Activated naive CD8-positive, alpha-beta T cell treated with anti-CD3 and anti-CD28 coated beads, Interleukin-2, amount 10 ng/mL, durations not matched to agents 7 days and 5 days (primary cell): ENCODE measurements at places on chromosomes 1 and 21. TPM values are rescaled to one million over a fixed set of nuclear protein-coding genes. Genes with fewer than 3 reads are reported as not detected.

Gene APOBEC4
- not detected for total RNA-seq

Gene F13B
- not detected for total RNA-seq

DNA sequence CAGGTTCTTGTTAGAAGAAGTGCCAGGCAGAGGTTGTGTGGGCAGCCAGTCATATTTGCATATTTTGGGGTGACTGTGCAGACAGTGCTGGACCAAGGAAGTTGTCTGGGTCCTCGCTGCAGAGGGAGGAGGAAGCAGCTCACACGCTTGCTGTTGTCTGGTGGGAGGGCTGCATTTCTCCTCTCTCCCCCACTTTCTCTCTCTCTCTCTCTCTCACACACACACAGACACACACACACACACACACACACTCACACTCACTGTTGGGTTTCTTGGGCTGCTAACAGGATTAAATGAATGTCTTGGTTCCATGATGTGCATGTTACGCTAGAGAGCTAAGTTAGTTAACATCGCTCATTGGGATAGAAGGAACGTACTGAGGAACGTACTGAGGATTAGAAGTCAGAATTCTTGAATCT, 72.9 kb downstream of the AGPAT3 start:
- peaks cover 10% of the 10 kb centered on the region for H3K4me1 ChIP-seq
- peak overlapping the region; percentile 7 for H3K4me3 ChIP-seq
- peak overlapping the region; percentile 47 for H3K27ac ChIP-seq
- H3K27me3 ChIP-seq, result no peaks in the 10 kb centered on the region
- DNase-seq, result no peak
- H3K36me3 ChIP-seq, result peaks cover 2% of the 10 kb centered on the region

- no peaks in the 10 kb centered on the region for H3K36me3 ChIP-seq
- H3K27me3 ChIP-seq, result peaks cover 4% of the 10 kb centered on the region
- peaks cover 8% of the 10 kb centered on the region for H3K4me1 ChIP-seq
- H3K4me3 ChIP-seq, result no peak overlapping the region
- no peak for DNase-seq
These were observed 90.1 kb downstream of the ZSWIM5 start for GRCh38 chr1:45116340-45116739.

Gene ILDR2
- total RNA-seq, result 3.5 TPM

- DNase-seq, result no peak
- peaks cover 13% of the 10 kb centered on the region for H3K36me3 ChIP-seq
- no peaks in the 10 kb centered on the region for H3K27me3 ChIP-seq
- H3K4me1 ChIP-seq, result peaks cover 32% of the 10 kb centered on the region
These were observed 1.2 kb upstream of the CAMTA1 start for GRCh38 chr1:6783936-6784559.

- H3K4me3 ChIP-seq, result no peak overlapping the region
- no peak overlapping the region for H3K27ac ChIP-seq
- H3K27me3 ChIP-seq, result no peaks in the 10 kb centered on the region
- no peak for DNase-seq
- peaks cover 4% of the 10 kb centered on the region for H3K4me1 ChIP-seq
These were observed 74.1 kb downstream of the VPS26C start for GRCh38 chr21:37193006-37193405.

DNA sequence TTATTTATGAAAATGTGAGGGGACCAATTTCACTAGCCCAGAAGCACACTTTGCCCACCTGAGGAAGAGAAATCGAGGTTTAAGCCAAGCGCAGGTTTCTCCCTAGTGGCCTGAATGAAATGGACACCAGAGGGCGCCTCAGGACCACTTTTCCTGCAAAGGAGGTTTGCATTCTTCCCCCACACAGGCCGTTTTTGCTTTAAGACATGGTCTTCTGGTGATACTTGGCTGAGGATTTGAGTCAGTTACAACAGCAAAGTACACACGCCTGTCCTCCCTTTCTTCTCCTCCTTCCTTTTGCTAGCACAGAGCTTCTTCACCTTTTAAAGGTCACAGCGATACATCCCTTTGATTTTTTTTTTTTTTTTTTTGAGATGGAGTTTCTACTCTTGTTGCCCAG, 5.4 kb downstream of the PLA2G2E start:
- H3K4me1 ChIP-seq, result no peaks in the 10 kb centered on the region
- no peaks in the 10 kb centered on the region for H3K36me3 ChIP-seq
- no peaks in the 10 kb centered on the region for H3K27me3 ChIP-seq
- H3K4me3 ChIP-seq, result no peak overlapping the region

DNA sequence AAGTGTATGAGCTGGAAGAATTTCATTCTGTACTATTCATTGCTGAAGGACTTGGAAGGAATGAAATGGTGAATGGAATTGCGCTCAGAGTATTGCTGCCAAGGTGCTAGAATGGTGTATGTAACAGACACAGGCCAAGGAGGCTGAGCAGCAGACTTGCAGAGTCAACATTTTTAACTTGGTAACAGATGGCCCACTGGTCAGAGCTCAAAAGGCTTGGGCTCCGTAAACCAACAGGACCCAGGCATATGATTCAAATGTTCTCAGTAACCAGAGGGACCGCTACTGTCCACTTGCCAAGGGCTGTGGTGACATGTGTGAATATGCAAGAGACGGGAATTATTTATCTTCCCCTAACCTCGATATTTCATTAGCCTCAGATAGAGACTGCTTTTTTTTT, 28.8 kb upstream of the PTGFRN start:
- no peaks in the 10 kb centered on the region for H3K36me3 ChIP-seq
- H3K4me3 ChIP-seq, result no peak overlapping the region
- DNase-seq, result no peak
- H3K27ac ChIP-seq, result no peak overlapping the region

GRCh38 chr1:101148980-101149379, 87.8 kb upstream of the S1PR1 start:
- no peak overlapping the region for H3K27ac ChIP-seq
- H3K4me3 ChIP-seq, result no peak overlapping the region
- DNase-seq, result no peak
- H3K27me3 ChIP-seq, result no peaks in the 10 kb centered on the region

GRCh38 chr1:156412653-156413321, 43.8 kb downstream of the RHBG start:
- H3K27ac ChIP-seq, result no peak overlapping the region
- H3K4me1 ChIP-seq, result no peaks in the 10 kb centered on the region
- no peaks in the 10 kb centered on the region for H3K36me3 ChIP-seq
- no peak for DNase-seq
- H3K27me3 ChIP-seq, result peaks cover 39% of the 10 kb centered on the region

GRCh38 chr1:203702130-203702577, 62.8 kb upstream of the LAX1 start:
- peak overlapping the region; percentile 67 for H3K27ac ChIP-seq
- H3K27me3 ChIP-seq, result no peaks in the 10 kb centered on the region
- no peak overlapping the region for H3K4me3 ChIP-seq
- H3K36me3 ChIP-seq, result peaks cover 35% of the 10 kb centered on the region

DNA sequence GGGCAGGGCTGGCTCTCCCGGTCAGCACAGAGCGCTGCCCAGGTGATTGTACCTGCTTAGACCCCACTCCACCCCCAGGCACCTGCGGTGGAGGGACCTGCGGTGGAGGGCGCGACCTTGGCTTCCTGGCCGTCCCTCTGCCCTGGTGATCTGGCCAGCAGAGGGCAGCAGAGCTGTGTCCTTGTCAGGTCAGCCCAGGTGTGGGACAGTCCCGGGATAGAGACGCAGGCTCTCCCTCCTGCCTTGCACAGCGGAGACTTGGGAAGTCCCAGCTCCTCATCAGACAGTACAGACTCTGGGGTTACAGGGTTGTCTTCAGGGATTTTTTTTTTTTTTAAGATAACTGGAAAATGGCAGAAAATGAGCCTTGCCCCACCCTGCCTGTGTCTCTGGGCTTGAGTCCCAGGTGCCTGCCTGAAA, 10.0 kb downstream of the SLX9 start:
- no peak overlapping the region for H3K4me3 ChIP-seq
- peaks cover 4% of the 10 kb centered on the region for H3K4me1 ChIP-seq
- H3K27ac ChIP-seq, result peak overlapping the region; percentile 6
- peak; percentile 88 for DNase-seq
- H3K27me3 ChIP-seq, result no peaks in the 10 kb centered on the region
- H3K36me3 ChIP-seq, result peaks cover 4% of the 10 kb centered on the region

- peak; percentile 29 for DNase-seq
- H3K4me3 ChIP-seq, result peak overlapping the region; percentile 35
- peaks cover 20% of the 10 kb centered on the region for H3K4me1 ChIP-seq
- H3K27me3 ChIP-seq, result peaks cover 86% of the 10 kb centered on the region
These were observed 2.5 kb downstream of the OLIG2 start for GRCh38 chr21:33028287-33028670.

DNA sequence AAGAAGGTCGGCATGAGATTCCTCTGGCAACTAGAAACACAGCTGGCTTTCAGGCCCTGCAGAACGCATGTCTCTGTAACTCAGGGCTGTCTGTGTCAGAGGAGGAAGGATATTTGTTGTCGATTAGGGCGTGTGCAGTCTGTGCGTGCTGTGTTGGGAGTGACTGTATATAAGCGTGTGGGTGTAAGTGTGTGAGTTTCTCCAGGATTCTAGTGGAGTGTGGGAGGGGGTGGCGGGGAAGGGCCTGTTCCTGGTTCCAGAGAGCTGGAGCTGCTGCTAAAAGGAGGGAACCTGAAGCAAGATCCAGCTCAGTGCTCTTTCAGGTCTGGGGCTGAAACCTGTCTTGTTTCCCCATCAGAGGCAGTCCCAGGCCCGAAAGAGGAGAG, 74.3 kb downstream of the SLC16A1 start:
- H3K4me3 ChIP-seq, result no peak overlapping the region
- no peak overlapping the region for H3K27ac ChIP-seq
- peaks cover 3% of the 10 kb centered on the region for H3K4me1 ChIP-seq
- no peaks in the 10 kb centered on the region for H3K36me3 ChIP-seq
- DNase-seq, result no peak

Gene SPRR2F
- total RNA-seq, result not detected

GRCh38 chr21:33940164-33940880, 24.7 kb upstream of the ATP5PO start:
- peaks cover 62% of the 10 kb centered on the region for H3K36me3 ChIP-seq
- no peaks in the 10 kb centered on the region for H3K27me3 ChIP-seq
- no peak overlapping the region for H3K27ac ChIP-seq
- no peak overlapping the region for H3K4me3 ChIP-seq

DNA sequence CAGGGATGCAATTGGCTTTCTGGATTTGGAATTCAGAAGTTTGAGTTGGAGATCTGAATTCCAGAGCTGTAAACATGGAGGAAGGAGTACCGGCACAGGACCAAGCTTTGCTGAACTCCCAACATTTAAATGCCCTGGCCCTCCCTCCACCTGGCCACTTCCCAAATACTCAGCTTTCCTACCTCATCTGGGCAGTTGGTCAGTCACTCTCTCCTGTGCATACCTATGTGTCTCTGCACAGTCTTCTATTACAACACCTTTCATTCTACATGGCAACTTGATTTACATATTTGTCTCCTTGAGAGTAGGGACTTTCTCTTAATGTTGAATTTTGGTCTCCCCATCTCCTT, 6.1 kb upstream of the KHDRBS1 start:
- H3K4me1 ChIP-seq, result peaks cover 13% of the 10 kb centered on the region
- DNase-seq, result no peak
- no peaks in the 10 kb centered on the region for H3K36me3 ChIP-seq
- H3K27me3 ChIP-seq, result peaks cover 4% of the 10 kb centered on the region
- H3K4me3 ChIP-seq, result no peak overlapping the region
- H3K27ac ChIP-seq, result no peak overlapping the region

DNA sequence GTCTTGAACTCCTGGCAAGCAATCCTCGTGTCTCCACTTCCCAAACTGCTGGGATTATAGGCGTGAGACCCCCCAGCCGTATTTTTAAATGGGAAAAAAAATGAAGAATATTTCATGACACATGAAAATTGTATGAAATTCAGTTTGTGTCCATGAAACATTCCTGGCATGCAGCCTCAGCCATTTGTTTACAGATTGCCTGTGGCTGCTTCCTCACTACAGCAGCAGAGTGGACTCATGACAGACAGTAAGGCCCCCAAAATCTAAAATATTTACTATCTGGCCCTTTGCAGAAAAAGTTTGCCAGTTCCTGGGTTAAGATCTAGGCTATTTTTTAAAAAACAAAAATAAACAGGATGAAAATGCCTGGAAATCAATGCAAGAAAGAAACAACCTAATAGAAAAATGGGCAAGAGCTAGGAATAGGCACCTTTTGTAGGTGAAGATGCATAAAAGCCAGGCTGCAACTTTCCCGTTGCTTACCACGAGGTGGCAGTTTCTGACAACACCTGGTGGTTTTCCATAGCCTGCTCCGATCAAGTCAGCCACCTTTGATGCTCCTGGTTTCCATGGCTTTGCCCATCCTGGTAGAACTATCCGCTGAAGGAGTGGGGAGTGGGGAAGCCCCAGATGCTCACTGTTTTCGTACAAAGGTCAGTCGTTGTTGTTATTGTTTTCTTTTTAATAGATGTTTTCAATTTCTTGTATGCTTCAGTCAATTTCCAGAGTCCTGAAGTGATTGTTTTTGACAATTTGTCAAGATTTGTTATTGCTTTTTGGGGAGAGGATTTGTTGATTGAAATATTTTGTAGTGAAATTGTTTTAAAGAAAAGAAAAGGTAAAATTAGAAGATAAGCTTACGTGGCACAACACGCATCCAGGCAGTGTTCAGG, 24.3 kb downstream of the UBE2Q1 start:
- no peak overlapping the region for H3K27ac ChIP-seq
- H3K27me3 ChIP-seq, result peaks cover 21% of the 10 kb centered on the region
- DNase-seq, result no peak
- H3K36me3 ChIP-seq, result no peaks in the 10 kb centered on the region
- no peak overlapping the region for H3K4me3 ChIP-seq
- H3K4me1 ChIP-seq, result no peaks in the 10 kb centered on the region

Gene CATSPER4
- not detected for total RNA-seq

DNA sequence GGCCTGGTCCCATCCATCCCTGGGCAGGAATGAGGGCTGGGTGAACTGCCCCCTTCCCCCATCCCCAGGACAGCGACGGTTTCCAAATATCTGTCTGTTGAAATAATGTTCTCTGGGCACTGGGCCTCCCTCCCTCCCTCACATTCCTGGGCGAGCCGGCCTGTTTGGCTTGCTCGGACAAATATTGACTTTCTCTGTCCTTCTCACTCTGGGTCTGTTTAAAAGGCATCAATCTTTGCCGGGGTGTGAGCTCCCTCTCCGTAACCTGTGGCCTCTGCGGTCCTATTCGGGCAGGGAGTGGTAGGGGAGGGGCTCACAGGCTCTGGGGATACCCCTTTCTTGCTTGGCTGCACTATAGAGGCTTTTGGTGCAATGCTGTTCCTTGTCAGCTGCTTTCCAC, 40.2 kb downstream of the FOXD2 start:
- no peaks in the 10 kb centered on the region for H3K36me3 ChIP-seq
- DNase-seq, result no peak
- H3K4me1 ChIP-seq, result peaks cover 2% of the 10 kb centered on the region

Gene FCRL6
- total RNA-seq, result 7.3 TPM

Gene JAM2
- 0.33 TPM for total RNA-seq

Gene LHX4
- not detected for total RNA-seq

- H3K4me3 ChIP-seq, result no peak overlapping the region
- DNase-seq, result no peak
- H3K4me1 ChIP-seq, result no peaks in the 10 kb centered on the region
- no peak overlapping the region for H3K27ac ChIP-seq
These were observed 28.7 kb downstream of the C1orf87 start for GRCh38 chr1:60044881-60045280.

Gene CEP104
- 44.6 TPM for total RNA-seq
